SJSA1 (cell line): ENCODE measurements at places on chromosomes 5 and 9. TPM values are rescaled to one million over a fixed set of nuclear protein-coding genes. Genes with fewer than 3 reads are reported as not detected.

GRCh38 chr9:34809504-34810186 lies 99.7 kb upstream of the CCL21 start:
- no peak overlapping the region for H3K27ac ChIP-seq
- H3K4me3 ChIP-seq: no peak overlapping the region
- DNase-seq: no peak
- H3K4me1 ChIP-seq: no peaks in the 10 kb centered on the region

DNA sequence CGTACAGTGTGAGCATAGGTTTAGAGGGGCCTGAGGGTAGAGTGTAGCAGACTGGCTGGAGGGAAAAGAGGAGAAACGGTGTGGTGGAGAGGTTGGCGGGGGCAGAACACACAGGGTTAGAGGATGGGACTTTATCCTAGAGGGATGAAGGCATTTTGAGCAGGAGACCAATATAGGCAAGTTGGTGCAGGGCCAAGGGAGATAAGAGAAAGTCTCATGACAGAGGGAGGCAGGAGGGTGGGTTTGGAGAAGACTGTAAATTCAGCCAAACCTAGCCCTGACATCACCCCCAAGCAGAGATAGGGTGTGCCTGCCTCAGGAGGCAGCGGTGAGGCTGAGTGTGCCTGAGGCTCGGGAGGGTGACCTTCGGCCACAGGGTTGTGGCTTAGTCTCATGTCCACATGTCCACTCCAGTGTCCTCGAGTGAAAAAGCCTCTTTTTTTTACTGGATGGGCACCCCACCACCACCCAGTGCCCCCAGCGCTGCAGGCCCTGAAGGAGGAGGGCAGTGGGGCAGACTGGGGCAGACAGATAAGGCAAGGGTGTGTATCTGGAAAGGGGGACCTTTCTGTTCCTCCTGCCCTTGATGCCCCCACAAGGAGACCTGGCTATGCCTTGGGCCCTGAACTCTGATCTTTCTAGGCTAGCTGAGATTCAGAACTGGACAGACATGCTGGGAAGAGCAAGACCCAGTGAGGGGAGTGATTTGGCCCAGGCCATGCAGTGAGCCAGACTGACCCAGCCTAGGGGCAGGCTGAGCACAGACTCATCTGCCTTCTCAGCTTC lies 108.7 kb downstream of the RGS3 start:
- H3K4me3 ChIP-seq: no peak overlapping the region
- no peak for DNase-seq
- peaks cover 48% of the 10 kb centered on the region for H3K4me1 ChIP-seq
- H3K36me3 ChIP-seq: peaks cover 23% of the 10 kb centered on the region
- H3K27ac ChIP-seq: no peak overlapping the region

LPAR1 gene
- total RNA-seq: 8.0 and 21.7 TPM in 2 replicates

CHSY3 gene
- total RNA-seq: 0.03 and 0.24 TPM in 2 replicates
